ENCODE measurements at places on chromosomes 3 and 15.

- DNase-seq = no peak
These were observed 163.7 kb downstream of the MOBP start for GRCh38 chr3:39631136-39631535.

DNA sequence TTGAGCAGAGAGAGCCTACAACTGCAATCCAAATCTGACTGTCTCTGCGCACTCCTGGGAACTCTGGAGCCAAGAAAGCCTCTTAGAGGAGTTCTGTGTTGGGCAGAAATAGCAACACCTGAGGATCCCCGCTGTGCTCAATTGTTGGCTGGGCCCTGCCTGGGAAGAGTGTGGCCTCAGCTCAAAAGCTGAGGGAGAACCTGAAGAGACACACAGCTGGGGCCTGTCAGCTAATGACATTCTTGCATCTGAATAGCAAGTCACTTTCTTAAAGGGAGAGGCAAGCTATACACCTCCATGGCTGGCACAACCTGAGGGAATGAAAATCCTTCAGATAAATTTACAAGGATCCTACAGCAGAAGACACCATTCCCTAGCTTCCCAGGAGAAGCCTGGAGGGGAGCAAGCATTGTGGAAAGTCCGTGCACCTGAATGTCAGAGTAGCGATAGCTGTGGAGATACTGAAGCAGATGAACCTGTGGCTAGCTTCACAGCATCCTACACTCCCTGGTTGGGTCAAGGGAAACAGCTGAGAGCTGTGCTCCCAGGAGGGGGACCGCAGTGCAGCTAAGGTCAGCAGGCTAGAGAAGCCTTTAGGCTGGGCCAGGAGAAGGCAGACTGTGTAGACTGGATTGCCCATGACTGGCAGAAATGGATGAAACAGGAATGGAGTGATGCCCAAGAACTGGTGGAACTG, 159.9 kb upstream of the PFN2 start:
- DNase-seq = no peak

DNA sequence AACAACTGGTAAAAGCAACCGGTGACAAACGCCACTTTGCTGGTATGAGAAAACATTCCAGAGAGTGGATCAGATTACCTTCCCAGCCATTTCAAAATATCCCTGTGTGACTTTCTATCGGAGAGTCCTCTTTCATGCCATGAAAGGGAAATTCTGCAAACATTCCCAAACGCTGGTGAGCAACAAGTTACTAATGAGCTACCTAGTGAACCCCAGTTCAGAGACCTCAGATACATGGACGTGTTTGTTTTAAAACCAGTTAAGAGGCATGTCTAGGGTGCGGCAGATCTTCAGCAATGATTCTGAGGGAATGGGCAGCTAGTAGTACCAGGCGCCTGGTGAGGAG, 418.2 kb upstream of the NR2F2 start:
- no peak for DNase-seq

DNA sequence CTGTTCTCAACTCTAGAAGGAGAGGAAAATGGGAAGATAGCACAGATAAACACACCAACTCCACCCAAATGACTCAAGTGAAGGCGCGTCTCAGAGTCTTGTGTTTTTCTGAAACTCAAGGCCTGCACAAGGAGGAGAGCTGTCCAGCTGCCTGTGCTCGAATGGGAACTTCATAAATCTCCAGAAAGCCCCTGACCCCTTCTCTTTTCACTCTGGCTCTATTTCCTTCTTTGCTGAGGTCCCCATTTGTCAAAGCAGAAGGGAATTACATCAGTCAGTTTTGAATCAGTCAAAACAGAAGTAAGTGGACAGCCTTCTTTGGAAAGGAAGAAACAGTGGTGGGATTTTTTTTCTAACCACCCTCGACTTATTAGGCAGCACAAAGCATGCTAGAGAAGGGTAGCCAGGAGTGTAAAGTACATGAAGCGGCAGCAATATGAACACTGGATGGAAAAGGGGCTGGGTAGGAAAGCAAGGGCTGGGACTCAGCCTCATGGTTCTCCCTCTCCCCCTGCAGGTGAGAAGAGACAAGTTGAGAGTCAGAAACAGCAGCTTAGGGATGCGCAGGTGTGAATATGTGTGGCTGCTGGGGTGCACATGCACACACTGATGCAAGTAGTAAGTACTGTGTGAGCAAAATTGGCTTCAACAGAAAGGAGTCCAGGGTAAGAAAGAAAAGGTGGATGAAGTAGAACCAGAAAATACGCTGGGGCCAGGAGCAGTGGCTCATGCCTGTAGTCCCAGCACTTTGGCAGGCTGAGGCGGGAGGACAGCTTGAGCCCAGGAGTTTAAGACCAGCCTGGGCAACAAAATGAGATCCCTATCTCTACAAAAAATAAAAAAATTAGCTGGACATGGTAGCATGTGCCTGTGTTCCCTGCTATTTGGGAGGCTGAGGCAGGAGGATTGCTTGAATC, 36.6 kb upstream of the MAGEF1 start:
- DNase-seq = no peak

DNA sequence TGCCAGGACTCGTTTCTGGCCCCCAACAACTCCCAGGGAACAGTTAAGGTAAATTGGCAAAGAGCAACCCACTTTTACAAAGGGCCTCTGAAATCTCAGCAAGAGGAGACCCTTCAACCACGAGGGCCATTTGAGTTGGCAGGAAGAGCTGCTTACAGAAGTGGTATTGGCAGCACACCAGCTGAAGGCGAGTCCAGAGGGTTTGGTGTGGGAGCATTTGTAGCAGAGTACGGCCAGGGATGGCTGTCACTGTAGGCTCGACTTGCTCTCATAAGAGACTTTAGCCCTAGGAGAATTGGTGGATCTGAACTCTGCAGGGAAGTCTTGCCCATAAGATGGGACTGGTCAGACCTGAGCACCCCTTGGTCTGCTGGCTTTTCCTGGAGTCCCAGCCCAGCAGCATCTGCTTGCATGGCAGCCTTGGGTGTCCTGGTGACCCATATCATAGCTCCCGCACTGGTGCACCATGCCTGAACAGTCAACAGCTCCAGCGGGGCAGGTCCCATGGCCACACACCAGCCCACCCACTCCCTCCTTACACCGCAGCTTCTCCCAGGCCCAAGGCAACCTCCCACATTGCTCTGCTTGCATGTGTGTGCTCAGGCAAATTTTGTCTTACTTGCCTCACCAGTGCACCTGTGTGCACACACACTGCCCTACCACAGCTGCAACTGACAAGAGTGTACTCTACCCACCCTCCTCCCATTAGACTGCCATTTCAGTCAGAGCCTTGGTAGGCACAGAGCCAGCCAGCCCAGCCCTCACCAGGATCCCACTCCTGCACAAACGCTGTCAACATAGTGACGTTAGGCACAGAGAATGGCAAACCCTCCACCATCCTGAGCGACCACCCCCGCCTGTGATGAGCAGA, 861.6 kb upstream of the DPPA4 start:
- no peak for DNase-seq

All from T-helper 2 cell (primary cell).